ENCODE measurements at places on chromosomes 5 and 9. TPM values are rescaled to one million over a fixed set of nuclear protein-coding genes. Genes with fewer than 3 reads are reported as not detected.
A peak's percentile ranks its signal among the peaks of the same experiment; 100 is the strongest.

GRCh38 chr9:107562798-107563197, 73.2 kb upstream of the KLF4 start:
- H3K27ac ChIP-seq, result no peak overlapping the region
- no peaks in the 10 kb centered on the region for H3K36me3 ChIP-seq
- H3K4me3 ChIP-seq, result no peak overlapping the region

The OR1Q1 gene
- not detected for total RNA-seq

- H3K36me3 ChIP-seq, result no peaks in the 10 kb centered on the region
- no peak overlapping the region for H3K4me3 ChIP-seq
- no peak for DNase-seq
- H3K27ac ChIP-seq, result no peak overlapping the region
- H3K27me3 ChIP-seq, result no peaks in the 10 kb centered on the region
Observed at GRCh38 chr9:122015170-122015821, 77.8 kb downstream of the TTLL11 start.

- H3K36me3 ChIP-seq, result no peaks in the 10 kb centered on the region
- H3K4me1 ChIP-seq, result no peaks in the 10 kb centered on the region
- H3K27ac ChIP-seq, result no peak overlapping the region
- DNase-seq, result no peak
Observed at GRCh38 chr9:17682684-17683083, 103.8 kb downstream of the SH3GL2 start.

- H3K27me3 ChIP-seq, result no peaks in the 10 kb centered on the region
- H3K36me3 ChIP-seq, result no peaks in the 10 kb centered on the region
- peaks cover 11% of the 10 kb centered on the region for H3K4me1 ChIP-seq
Observed at GRCh38 chr9:37937366-37937765, 33.4 kb upstream of the SLC25A51 start.

DNA sequence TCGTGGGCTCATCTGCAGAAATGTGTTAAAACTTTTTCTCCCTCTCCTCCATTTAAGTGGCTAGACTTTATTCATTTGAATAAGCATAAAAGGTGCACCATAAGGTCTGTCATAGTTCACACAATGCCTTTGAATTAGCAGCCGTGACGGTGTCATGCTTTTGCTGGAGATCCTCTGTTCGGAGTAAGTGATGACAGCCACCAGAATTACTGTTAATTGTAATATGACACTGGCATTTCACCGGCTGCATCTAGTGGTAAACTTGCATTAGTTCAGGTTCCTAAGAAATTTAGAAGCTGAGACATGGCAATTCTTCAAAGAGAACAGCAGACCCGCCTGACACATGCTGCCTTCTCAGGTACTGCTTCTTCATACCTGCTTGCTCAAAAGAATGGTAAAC, 241.7 kb downstream of the EBF1 start:
- no peak for DNase-seq
- H3K4me3 ChIP-seq, result no peak overlapping the region
- no peaks in the 10 kb centered on the region for H3K27me3 ChIP-seq

The PCDHGA11 gene
- total RNA-seq, result 9.3 TPM

The FAM53C gene
- 62.8 TPM for total RNA-seq

The FCHO2 gene
- 5.2 TPM for total RNA-seq

The HTR1A gene
- not detected for total RNA-seq

The AGXT2 gene
- not detected for total RNA-seq

The IARS1 gene
- total RNA-seq, result 401 TPM

The SLC45A2 gene
- total RNA-seq, result not detected

The EIF4EBP3 gene
- 7.3 TPM for total RNA-seq

DNA sequence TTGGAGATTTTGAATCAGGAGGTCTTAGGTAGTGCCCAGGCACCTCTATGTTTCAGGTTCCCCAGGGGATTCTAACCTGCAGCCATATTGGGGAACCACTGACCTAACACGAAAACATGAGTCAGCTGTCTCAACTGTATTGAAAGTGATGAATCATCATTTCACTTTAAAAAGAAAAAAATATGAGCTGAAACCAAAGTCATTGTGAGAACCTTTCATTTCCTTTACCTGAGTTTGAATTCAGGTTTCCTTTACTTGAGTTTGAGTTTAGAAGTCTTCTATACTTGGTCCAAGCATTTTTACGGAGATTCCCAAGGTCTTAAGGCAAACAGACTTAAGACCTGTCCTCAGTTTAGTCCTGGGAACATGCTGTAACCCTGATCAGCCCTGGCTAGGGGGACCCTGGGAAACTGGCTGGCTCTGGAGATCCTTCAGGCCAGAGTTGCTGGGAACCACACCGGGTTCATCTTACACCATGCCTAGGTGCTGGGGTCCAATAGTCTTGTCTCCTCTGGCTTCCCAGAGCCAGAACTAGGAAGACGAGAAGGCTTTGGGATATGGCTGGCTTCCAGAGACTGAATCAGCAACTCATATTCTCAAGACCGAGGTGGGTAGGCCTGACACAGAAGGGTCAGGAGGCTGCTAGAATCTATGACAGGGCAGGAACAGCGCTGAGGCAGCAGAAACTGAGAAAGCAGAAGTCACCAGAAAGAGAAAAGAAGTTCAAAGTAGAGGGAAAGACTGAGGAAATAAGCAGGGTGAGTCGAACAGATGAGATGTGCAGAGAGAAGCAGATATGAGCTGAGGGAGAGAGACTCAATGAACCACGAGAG, 16.4 kb upstream of the PDCD1LG2 start:
- H3K27ac ChIP-seq, result no peak overlapping the region
- H3K27me3 ChIP-seq, result no peaks in the 10 kb centered on the region
- DNase-seq, result peak; percentile 52

DNA sequence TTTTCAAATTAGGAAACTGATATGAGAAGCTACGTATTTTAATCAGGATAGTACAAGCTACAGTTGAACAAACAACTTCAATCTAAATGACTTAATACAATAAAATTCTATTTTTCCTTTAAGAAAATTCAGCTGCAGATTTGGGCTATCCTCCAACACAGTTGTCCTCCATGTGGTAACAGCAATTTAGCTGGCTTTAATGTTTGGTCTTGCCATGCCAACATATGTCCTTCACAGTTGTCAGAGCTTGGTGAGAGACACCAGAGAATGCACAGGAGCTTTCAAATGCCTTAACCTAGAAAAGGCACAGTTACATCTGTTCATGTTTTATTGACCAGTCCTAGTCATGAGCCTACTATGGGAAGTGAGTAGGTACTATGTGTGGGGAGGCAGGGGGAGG, 10.8 kb downstream of the FAM174A start:
- H3K27me3 ChIP-seq, result no peaks in the 10 kb centered on the region
- H3K4me3 ChIP-seq, result no peak overlapping the region
- H3K4me1 ChIP-seq, result no peaks in the 10 kb centered on the region
- H3K27ac ChIP-seq, result no peak overlapping the region

The GZMA gene
- total RNA-seq, result not detected

DNA sequence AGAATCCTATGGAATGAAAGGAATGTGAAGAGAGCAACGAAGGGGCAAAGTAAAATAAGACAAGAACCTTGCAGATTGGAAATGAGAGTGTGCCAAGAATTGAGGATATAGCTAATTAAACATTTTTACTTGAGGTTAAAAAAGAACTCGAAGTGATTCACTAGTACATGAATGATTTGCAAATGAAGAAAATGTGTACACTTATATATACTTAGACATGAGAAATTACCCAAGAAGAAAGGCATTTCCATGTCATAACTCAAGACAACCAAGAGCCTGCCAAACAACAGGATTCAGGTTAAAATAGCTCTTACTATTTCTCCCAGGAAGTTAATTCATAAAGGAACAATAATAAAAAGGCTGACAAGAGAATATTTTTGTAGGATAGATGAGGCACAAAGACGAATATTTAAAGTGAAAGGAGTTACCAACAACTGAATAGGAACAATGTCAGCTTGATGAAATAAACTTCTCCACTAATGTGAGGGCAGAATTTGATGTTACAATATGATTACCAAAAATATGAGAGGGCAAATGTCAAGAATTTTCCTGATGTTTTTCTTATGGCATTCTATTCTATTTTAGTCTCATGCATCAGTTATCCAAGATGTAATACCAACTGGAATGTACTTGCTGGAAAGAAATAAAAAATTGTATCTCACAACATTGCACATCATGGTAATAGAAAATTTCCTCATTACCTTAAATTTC, 18.9 kb upstream of the NPR3 start:
- H3K27ac ChIP-seq, result no peak overlapping the region
- no peak overlapping the region for H3K4me3 ChIP-seq
- DNase-seq, result no peak
- H3K4me1 ChIP-seq, result no peaks in the 10 kb centered on the region
- H3K27me3 ChIP-seq, result no peaks in the 10 kb centered on the region

The C9orf50 gene
- total RNA-seq, result not detected

- no peak overlapping the region for H3K4me3 ChIP-seq
- no peak overlapping the region for H3K27ac ChIP-seq
- no peaks in the 10 kb centered on the region for H3K27me3 ChIP-seq
Observed at GRCh38 chr5:15620501-15620900, 120.5 kb downstream of the FBXL7 start.

DNA sequence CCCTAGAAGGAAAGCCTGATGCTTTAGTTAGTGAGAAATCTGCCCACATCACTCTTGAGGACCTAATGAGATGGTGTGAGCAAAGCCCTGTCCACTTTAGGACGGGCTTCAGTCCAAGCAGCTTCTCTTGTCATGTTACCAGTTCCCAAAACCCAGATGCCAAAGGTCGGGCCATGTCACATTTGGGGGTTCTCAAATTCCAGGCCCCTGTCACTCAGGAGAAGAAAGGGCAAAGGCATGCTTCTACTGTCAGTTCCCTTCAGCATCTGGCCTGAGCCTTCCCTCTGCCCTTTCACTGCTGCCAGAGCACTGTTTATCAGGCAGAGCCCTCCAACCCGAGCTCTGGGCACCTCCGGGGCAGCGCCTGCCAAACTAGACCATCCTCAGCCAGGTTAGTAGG, 556.0 kb downstream of the BNC2 start:
- no peak overlapping the region for H3K4me3 ChIP-seq
- H3K27me3 ChIP-seq, result no peaks in the 10 kb centered on the region
- no peak for DNase-seq

DNA sequence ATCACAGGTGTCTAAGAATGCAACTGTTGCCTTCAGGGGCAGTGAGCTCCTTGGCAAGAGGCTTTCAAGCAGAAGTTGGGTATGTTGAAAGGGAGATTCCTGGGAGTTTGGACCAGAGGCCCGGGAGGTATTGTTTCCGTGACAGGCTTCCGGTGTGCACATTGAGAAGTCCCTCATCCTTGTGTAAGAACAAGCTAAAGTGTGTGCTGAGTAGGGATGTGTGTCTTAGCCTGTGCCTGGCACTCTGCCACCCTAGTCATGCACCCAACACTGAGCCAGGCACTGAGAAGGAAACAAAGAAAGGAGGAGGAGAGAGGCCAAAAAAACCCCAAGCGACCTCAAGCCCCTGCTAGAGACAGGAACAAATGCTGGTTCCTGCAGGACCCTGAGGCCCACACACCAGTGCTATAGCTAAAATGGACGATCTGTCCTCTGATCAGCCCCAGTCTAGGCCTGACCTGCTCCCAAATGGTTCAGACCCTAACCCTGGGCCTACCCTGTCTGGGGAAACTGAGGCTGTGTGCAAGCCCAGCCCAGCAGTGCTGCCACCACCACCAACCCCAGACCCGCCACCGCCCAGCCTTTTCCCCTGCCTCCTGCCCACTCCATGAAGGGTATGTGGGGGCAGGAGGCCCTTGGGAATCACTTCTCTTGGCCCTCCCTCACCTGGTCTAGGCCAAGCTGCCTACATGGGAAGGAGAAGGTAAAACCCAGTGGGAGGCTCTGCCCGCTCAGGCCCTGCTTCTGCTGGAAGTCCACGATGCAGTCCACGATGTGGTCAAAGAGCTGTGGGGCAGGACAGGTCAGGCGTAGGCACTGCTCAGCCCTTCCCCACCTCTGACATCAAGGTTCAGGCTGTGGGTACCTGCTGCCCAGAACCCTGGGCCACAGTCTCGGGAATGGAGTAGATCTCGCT, 12.6 kb downstream of the HK3 start:
- no peak for DNase-seq
- H3K27ac ChIP-seq, result no peak overlapping the region
- no peaks in the 10 kb centered on the region for H3K4me1 ChIP-seq
- no peaks in the 10 kb centered on the region for H3K27me3 ChIP-seq
- no peaks in the 10 kb centered on the region for H3K36me3 ChIP-seq

- H3K27ac ChIP-seq, result no peak overlapping the region
- no peaks in the 10 kb centered on the region for H3K4me1 ChIP-seq
- no peaks in the 10 kb centered on the region for H3K27me3 ChIP-seq
- H3K4me3 ChIP-seq, result no peak overlapping the region
Observed at GRCh38 chr9:92971776-92972175, 24.5 kb downstream of the FGD3 start.

DNA sequence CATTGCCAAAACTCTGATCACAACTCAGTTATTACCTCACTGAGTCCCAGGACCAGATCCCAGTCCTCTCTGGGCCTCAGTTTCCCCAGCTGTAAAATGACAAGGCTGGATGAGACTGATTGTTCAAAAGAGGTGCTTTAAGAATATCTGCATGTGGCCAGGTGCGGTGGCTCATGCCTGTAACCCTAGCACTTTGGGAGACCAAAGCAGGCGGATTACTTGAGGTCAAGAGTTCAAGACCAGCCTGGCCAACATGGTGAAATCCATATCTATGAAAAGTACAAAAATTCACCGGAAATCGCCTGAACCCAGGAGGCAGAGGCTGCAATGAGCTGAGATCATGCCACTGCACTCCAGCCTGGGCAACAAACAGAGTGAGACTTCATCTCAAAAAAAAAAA, 8.3 kb downstream of the ATOX1 start:
- no peaks in the 10 kb centered on the region for H3K27me3 ChIP-seq
- DNase-seq, result no peak
- H3K4me1 ChIP-seq, result peaks cover under 1% of the 10 kb centered on the region
- peaks cover 8% of the 10 kb centered on the region for H3K36me3 ChIP-seq
- no peak overlapping the region for H3K27ac ChIP-seq

The NSD1 gene
- 76.5 TPM for total RNA-seq

DNA sequence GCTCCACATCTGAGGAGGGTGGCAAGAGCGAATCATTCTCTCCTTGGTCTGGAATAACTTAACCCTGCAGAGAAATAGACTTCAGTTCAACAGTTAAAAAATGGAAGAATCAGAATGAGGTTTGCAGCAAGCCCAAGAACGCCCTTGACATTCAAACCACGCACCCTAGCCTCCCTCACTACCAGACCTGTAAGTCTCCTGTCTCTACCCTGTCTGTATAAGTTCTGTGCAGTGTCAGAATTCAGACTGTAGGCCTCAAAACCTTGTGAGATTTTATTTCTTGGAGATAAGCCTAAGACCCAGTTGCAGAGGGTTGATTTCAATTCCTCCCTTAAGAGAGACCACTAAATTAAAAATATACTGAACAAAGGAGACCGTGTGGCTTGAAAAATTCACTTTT, 35.8 kb upstream of the PLPP1 start:
- no peak for DNase-seq
- H3K4me3 ChIP-seq, result no peak overlapping the region
- no peaks in the 10 kb centered on the region for H3K4me1 ChIP-seq
- H3K27ac ChIP-seq, result no peak overlapping the region
- H3K27me3 ChIP-seq, result no peaks in the 10 kb centered on the region

Data from Karpas-422 (cell line).